ENCODE measurements at places on chromosomes 7 and 10.

DNA sequence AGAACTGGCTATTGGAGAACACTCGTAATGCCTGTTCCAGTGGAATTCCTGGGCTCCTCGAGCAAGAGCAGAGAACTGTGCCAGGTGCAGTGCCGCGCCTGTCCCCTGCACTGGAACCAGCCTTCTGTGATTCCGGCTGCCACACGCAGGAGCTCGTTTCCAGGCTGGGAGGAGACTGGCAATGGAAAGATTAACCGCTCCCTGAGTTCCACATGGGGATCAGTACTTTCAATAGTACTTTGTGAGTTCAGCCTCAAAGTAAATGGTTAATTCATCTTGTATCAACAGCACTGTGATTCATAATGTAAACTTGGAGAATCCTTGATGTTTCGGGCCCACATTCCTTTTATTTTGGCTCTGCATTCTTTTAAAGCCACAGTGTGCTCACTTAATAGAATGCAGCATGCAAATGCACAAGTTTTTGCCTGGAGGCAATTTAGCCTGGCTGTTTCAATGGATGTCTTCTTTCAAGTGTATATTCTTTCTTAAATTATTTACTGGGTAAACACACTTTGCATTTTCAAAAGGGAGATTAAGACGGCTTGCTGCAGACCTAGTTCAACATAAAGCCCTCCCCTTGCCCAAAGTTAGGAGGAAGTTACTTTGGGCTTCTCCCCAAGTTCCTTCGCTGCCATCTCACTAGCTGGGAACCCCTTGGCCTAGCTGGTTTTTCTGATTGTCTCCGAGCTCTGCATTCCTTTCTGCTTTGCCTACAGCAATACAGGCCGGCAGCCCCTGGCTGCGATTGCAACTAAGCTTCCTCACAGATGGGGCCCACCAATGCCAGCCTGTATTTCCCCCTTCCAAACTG lies 138.1 kb upstream of the TCF7L2 start:
- no peak for DNase-seq

DNA sequence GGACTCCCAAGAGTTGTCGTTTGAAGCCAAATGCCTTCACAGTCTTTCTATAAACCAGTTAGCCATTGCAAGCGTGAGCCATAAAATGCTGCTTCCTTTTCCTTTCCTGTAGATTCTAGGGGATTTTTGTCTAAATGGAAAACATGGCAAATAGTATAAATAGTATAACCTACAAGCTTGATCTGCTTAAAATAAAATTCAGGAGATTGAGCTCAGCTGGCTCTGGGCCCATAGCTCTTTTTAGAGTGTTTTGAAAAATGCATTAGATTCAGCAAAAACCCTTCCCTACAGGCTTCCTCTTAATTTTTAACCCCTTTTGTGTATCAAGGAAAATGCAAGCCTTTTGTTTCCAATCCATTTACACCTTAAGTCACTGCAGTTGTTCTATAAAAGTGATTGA lies 190.1 kb upstream of the GDF10 start:
- no peak for DNase-seq

- no peak for DNase-seq
These were observed 238.2 kb downstream of the SKAP2 start for GRCh38 chr7:26626156-26626555.

DNA sequence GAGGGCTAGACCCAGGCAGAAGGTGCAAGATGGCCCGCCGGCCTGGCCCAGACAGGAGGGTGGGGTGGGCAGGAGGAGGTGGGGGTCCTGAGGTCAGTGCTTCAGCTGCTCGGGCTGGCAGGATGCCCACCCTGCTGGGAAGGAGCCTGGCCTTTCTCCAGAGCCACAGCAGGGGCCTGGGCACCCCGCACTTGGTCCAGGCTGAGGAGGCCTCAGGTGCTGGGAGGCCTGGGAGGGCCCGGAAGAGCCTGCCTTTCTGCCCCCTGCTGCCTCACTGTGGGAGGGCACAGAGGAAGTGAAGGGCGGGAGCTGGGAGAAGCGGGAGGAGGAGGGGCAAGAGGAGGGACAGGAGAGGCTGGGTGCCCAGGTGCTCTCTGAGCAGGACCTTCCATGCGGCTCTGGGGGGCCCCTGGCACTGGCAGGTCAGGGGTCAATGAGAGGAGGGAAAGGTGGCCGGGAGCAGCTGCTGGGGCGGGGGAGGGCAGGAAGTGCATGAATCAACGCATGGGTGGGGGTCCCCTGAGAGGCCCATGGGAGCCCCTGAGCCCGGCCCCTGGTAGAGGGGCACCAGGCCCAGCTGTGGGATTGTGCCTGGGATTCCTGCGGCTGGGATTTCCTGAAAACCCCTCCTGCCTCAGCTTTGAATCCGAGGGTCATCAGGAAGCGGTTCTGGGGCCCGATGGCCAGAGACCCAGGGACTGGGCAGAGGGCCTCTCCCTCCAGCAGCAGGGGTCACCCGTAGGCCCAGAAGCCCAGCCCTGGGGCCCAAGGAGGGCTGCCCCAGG lies 49.9 kb downstream of the PWWP2B start:
- DNase-seq = peak; percentile 58

DNA sequence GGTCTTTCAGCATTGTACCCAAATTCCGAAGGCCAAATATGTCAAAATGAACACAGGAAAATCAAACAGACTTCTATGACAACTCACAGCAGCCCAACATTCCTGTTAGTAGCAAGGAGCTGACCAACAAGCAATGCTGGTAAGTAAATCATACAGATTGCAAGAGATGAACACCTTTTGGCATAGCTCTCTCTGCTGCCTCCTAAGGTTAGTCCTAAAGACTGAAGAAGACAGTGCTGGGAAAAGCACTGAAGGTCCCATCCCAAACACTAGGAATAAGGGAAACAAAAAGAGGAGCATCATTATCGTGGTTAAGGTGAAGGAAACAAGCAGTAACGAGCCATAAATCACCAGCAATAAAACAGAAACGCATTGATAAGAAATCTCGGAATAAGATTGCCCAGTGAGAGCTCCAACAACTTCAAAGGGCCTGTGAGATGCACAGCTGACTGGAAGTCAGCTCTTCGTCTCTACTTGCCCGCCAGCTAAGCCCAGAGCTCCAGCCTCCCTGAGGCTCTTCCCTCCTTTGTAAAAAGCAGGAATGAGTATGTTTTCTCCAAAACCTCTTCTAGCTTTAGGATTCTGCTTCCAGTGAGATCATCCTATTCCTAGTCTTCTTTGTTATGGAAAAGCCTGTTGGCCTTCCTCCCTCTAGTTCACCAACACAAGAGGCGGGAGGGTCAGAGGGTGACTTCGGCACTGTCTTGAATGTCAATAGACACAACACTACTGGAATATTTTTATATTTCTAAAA lies 15.3 kb downstream of the NUDT5 start:
- DNase-seq = no peak

DNA sequence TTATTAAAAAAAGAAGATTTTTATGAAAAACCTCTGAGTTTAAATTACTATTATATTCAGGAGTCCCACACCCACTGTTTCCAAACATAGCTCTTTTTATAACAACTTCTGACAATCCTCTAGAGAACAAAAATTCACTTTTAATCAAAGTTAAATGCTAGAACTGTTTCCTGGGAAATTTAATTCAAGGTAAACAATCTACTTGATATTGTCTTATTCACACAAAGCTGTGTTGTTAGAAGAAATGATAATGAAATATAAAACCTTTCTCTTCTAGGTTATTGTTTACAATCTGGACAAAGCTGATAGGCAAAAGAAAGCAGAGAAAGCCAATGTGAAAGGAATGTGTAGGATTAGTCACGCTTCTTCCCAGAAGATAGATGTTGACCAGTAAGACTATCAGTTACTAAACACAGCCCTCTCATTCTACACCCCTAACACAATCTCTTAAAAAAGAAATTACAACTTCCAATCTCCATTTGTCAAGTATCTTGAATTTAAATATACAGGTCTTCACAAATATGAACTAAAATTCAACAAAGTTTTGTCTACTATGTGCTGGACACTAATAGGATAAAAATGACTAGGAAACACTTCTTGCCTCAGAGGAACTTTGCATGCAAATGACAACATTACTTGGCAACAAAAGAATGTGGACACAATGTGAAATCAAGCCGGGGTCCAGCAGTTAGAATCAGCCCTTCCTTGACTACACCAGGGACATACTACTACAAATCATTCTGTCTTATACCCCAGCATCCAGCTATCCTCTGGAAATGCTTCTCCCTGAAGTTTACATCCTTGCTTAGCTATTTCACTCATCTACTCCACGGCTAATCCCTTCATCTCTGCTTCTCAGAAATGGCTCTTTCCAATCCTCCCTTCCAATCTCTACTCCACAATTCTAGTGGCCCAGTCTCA lies 123.7 kb downstream of the IMMP2L start:
- DNase-seq = no peak

GRCh38 chr7:108136191-108136688 lies 6.1 kb upstream of the LAMB4 start:
- no peak for DNase-seq

DNA sequence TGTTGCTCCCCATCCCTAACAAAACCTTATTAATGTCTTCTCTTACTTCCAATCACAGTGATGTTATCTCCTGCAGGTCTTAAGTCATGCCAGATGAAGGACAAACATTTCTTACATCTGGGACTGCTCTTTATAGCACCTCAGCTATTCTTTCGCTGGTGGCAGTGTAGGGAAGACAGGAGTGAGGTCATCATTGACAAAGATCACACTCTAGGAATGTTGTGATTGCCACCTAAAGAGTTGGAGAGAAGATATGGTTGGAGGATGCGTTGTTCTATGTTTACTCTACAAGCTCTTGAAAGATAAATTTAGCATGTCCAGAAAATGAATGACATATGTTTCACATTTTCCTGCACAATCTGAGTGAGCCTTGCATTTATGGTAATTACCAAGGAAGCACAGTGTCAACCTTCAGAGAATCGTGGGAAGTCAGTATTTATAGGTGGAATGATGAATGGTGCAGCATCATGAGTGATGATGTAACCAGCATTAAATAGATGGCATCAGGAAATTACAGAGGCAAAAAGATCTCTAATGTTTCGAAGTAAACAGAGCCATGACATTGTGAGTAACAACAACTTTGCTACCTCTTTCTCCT lies 188.1 kb upstream of the STEAP1 start:
- no peak for DNase-seq

DNA sequence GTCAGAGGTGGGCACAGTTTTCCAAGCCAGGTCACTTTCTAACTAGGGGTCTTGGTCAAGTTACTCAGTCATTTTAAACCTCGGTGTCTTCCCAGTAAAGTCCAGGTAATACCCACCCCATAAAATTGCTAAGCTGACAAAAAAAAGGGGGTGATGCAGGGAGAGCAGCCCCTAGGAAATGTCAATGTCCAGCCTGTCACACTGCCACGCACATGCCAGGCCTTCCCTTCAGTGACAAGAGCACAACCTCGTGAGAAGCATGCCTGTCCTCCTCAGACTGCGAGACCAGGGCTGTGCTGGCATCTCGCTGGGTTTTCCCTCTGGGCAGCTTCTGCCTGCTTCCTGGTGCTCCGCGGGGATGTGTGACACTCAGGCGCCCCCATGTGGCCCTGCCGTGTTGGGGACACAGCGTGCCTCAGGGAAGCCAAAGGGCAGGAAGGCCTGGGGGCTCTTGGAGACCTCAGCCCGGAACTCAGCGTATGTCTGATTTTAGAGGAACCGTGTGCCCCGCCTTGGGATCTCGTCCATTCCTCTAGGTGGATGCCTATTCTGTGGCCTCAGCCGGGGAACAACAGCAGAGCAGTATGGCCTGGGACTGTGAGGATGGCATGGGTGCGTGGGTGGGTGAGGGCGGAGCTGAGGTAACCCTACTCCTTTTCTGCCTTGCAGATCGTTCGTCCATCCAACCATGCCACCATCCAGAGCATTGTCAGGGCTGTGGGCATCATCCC lies 10.2 kb upstream of the GDF2 start:
- DNase-seq = peak; percentile 54

- DNase-seq = no peak
These were observed 9.2 kb downstream of the INSIG1 start for GRCh38 chr7:155306673-155307470.

DNA sequence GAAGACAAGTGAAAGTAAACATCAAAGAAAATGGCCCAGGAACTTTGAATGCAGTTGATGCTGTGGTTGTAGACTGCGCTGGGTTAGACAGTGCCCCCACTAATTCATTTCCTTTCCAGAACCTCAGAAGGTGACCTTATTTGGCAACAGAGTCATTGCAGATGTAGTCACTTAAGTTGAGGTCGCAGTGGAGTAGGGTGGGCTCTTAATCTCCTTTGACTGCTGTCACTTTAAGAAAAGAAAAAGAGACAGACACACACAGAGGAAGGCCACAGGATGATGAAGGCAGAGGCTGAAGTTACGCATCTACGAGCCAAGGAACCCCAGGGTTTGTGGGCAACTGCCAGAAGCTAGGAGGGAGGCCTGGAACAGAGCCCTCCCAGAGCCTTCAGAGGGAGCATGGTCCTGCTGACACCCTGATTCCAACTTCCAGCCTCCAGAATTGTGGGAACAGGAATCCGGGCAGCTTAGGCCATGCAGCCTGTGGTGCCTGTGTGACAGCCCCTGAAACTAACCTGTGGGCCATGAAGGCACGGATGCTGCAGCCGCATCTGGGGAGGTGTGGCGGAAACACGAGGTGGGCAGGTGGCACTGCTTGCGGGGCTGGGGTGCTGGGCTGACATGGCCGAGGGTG lies 107.6 kb downstream of the PRKAG2 start:
- peak; percentile 72 for DNase-seq
